ENCODE measurements at places on chromosomes 13 and 19.
A peak's percentile ranks its signal among the peaks of the same experiment; 100 is the strongest.

DNA sequence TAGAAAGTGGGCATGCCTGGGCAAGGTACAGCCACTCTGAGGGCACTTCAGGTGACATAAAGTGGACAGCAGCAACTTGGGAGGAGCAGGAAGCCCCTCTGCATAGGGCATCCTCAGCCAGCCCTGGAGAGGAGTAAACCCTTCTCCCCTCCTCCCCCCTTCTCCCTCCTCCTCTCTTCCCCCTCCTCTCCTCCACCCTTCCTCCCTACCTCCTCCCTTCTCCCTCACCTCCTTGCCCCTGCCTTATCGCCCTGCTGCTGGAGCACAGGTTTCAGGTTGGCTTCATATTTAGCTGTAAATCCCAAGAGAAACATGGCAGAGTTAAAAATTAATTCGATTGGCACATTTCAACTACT lies 30.5 kb upstream of the ATP12A start:
- no peak for DNase-seq

DNA sequence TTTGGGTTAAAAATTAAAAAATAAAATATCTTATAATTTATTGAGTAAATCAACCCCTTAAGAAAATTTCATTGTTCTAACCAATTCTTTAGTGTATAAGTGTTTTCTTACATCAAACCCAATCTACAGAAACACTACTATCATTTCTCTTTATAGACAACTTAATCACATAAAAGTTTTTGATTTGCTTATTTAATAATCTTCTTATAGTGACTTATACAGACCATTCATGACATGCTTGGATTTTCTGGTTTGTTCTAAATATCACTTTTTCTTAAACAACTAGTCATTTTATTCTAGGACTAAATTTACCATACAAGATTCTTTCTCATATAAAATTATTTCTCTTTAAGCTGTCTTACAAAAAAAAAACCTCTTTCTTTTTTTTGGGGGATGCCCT lies 27.3 kb upstream of the ZSCAN5A start:
- DNase-seq: no peak

GRCh38 chr13:46032341-46032740 lies 20.2 kb downstream of the ZC3H13 start:
- DNase-seq: no peak

GRCh38 chr13:19958155-19959111 lies at the start of gene ZMYM2:
TSS of gene ZMYM2 (plus strand) at chr13:19958727. CDS start at chr13:19993073, 34,346 bp downstream.
- DNase-seq: peak; percentile 98

- no peak for DNase-seq
Observed at GRCh38 chr13:36553491-36553890, 120.3 kb upstream of the SERTM1 start.

DNA sequence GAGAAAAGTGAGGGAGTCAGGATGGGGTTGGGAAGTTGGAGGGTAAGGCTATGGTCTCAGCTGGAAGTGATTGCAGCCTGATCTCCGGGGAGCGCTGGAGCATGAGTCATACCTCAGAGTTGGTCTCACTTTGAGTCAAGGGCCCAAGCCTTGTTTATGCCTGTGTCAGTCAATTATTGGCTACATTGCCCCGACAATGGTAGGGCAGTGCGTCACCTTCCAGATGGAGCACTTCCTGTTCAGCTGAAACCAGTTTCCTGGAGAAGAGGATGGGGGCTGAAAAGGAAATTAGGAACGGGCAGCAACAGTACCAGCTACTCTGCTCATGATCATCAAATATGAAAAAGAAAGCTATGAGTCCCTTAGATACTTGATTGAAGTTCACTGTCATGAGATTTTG lies 60.4 kb downstream of the ADGRE1 start:
- no peak for DNase-seq

GRCh38 chr13:39452417-39452816 lies 150.6 kb downstream of the LHFPL6 start:
- no peak for DNase-seq

DNA sequence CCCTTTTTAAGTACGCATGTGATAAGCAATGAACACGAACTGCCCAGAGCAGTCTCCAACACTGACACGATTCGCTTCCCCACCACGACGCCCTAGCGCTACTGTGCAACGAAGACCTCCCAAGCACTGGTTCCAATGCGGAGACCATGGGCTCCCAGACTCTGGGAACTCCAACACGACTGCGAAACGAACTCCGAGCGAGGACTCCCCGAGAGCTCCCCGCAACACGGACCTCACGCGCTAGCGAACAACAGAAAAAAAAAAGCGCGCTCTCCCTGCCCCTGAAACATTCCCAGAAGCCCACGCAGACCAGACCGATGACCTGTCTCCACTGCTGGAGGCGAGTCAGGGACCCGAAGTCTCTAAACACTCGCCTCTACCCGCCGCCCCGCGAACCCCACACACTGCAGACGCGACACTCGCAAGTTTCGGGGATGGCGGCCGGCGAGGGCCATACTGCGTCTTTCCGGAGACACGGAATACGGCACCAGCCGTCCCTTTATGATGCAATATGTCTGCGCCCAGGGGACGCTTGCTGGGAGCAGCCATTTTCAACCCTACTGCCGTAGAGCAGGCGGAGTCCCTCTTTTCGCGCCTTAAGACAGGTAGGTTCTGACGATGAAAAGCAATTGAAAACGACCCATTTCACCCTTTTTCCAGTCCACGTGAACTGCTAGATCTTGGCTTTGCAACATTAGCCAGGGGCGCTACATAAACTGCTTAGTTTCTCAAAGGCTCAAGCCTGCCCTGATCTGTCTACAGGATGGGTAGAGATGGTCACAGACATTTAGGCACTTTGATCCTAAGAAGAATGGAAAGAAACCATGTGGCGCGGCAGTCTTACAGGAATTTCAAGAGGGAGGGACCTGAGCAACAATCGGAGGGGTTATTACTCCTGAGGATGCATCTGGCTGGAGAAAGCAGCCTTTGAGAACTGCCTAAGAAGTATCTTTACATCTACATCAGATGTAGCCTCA lies at the start of gene ZNF577:
ZNF577 (minus strand) TSS at position 430 of the 977 bp plus-strand sequence. CDS start 7,569 bp downstream, outside the sequence.
- no peak for DNase-seq

- DNase-seq: no peak
Observed at GRCh38 chr13:109615721-109616420, 170.5 kb downstream of the IRS2 start.
